ENCODE measurements at places on chromosomes 3 and 15. TPM values are rescaled to one million over a fixed set of nuclear protein-coding genes. Genes with fewer than 3 reads are reported as not detected.

GRCh38 chr15:38714309-38715072 lies 149.9 kb upstream of the RASGRP1 start:
- no peak for DNase-seq
- no peaks in the 10 kb centered on the region for H3K36me3 ChIP-seq
- no peaks in the 10 kb centered on the region for H3K4me1 ChIP-seq
- no peak overlapping the region for H3K4me3 ChIP-seq
- no peak overlapping the region for H3K27ac ChIP-seq

GRCh38 chr3:23950293-23950692 lies 5.2 kb downstream of the NR1D2 start:
- no peaks in the 10 kb centered on the region for H3K27me3 ChIP-seq
- H3K4me1 ChIP-seq: peaks cover 93% of the 10 kb centered on the region
- H3K36me3 ChIP-seq: peaks cover 8% of the 10 kb centered on the region
- H3K4me3 ChIP-seq: peak overlapping the region; percentile 41

GRCh38 chr15:78007211-78007931 lies 70.1 kb downstream of the TBC1D2B start:
- peaks cover 55% of the 10 kb centered on the region for H3K4me1 ChIP-seq
- peaks cover 43% of the 10 kb centered on the region for H3K36me3 ChIP-seq
- H3K27me3 ChIP-seq: no peaks in the 10 kb centered on the region
- H3K27ac ChIP-seq: peak overlapping the region; percentile 50
- H3K4me3 ChIP-seq: no peak overlapping the region
- no peak for DNase-seq

DNA sequence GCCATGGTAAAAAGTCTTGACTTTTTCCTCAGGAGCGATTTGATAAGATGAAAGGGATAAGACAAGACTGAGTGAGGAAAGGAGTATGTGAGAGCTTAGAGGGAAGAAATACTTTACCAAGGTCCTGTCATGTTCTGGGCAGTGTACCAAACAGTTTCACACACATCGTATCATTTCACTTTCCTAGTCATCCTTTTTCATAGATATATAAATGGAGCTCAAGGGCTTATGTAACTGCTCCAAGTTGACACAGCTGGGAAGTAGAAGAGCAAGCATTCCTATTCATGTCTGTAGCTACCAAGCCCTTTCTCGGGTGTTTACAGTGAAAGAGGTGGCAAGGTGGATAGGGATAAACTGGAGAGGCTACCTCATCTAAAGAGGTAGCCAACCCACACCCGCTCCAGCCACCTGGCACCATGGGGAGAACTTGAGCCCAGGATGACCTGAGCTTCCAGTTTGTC lies 57.4 kb downstream of the MRPS25 start:
- peak overlapping the region; percentile 50 for H3K27ac ChIP-seq
- DNase-seq: no peak
- H3K4me1 ChIP-seq: peaks cover 17% of the 10 kb centered on the region
- H3K36me3 ChIP-seq: peaks cover 46% of the 10 kb centered on the region

DNA sequence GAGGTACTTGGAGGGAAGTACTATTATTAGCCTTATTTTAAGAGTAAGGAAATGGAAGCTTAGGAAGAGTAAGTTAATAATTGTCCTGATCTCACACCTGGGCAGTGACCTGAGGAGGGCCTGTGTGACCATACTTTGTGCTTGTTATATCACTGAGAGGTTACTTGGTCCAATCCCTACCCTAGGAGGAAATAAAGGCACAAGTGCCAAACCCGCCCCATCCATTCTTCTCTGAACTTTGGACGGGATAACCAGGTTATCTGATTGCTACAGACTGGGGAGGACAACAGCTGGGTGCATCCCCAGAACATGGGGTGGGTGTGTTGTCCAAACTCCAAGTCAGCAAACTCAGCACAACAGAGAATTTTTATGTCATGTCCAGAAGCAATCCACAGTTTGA lies 77.7 kb upstream of the NR2E3 start:
- no peaks in the 10 kb centered on the region for H3K27me3 ChIP-seq
- no peak overlapping the region for H3K4me3 ChIP-seq
- H3K36me3 ChIP-seq: no peaks in the 10 kb centered on the region
- H3K27ac ChIP-seq: peak overlapping the region; percentile 41

GRCh38 chr15:94877833-94878232 lies 646.5 kb downstream of the MCTP2 start:
- no peaks in the 10 kb centered on the region for H3K4me1 ChIP-seq
- no peaks in the 10 kb centered on the region for H3K36me3 ChIP-seq
- H3K27me3 ChIP-seq: no peaks in the 10 kb centered on the region
- H3K27ac ChIP-seq: no peak overlapping the region
- DNase-seq: no peak

GRCh38 chr3:5002871-5003247 lies 23.6 kb downstream of the BHLHE40 start:
- no peak for DNase-seq
- no peak overlapping the region for H3K27ac ChIP-seq
- H3K4me1 ChIP-seq: no peaks in the 10 kb centered on the region
- H3K27me3 ChIP-seq: no peaks in the 10 kb centered on the region
- H3K36me3 ChIP-seq: no peaks in the 10 kb centered on the region

DNA sequence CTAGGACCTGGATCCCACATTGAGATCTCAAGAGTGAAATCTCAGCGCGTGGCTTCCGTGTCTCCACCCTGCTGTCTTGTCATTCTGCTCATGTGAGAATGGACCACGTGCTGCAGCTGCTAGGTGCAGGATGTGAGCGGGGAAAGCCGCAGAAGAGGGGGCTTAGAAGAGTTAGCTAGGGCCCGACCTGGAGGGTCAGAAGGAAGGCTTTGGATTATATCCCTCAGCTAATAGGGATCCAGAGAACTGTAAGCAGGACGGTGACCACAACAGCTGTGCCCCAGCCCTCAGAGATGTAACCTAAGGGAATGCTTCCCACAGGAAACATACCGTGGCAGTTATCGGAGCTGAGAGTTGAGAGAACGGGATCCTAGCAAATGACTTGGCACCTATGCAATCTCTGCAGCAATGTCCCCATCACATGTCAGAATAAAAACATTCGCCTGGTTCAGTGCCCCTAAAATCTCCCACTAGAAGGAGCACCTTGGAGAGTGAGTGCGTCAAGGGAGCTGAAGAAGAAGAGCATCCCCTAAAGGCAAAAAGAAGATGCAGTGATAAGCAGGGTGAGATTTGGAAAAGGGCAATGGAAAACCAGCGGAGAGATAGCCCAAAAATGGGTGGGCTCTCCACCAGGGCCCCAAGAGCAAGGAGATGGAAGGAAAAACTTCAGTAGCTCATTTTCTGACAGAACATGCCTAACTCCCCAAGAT lies 76.9 kb upstream of the ST8SIA2 start:
- DNase-seq: no peak
- H3K4me3 ChIP-seq: no peak overlapping the region
- H3K36me3 ChIP-seq: no peaks in the 10 kb centered on the region
- no peak overlapping the region for H3K27ac ChIP-seq
- H3K4me1 ChIP-seq: peaks cover 16% of the 10 kb centered on the region

- no peaks in the 10 kb centered on the region for H3K27me3 ChIP-seq
- no peaks in the 10 kb centered on the region for H3K36me3 ChIP-seq
- peaks cover 11% of the 10 kb centered on the region for H3K4me1 ChIP-seq
- no peak overlapping the region for H3K4me3 ChIP-seq
- H3K27ac ChIP-seq: no peak overlapping the region
These were observed 25.5 kb upstream of the PIK3R4 start for GRCh38 chr3:130772129-130772528.

GRCh38 chr15:91032919-91033803 lies 10.8 kb upstream of the VPS33B start:
- peaks cover 12% of the 10 kb centered on the region for H3K27me3 ChIP-seq
- peak; percentile 41 for DNase-seq
- no peak overlapping the region for H3K27ac ChIP-seq
- H3K36me3 ChIP-seq: no peaks in the 10 kb centered on the region
- no peak overlapping the region for H3K4me3 ChIP-seq

DNA sequence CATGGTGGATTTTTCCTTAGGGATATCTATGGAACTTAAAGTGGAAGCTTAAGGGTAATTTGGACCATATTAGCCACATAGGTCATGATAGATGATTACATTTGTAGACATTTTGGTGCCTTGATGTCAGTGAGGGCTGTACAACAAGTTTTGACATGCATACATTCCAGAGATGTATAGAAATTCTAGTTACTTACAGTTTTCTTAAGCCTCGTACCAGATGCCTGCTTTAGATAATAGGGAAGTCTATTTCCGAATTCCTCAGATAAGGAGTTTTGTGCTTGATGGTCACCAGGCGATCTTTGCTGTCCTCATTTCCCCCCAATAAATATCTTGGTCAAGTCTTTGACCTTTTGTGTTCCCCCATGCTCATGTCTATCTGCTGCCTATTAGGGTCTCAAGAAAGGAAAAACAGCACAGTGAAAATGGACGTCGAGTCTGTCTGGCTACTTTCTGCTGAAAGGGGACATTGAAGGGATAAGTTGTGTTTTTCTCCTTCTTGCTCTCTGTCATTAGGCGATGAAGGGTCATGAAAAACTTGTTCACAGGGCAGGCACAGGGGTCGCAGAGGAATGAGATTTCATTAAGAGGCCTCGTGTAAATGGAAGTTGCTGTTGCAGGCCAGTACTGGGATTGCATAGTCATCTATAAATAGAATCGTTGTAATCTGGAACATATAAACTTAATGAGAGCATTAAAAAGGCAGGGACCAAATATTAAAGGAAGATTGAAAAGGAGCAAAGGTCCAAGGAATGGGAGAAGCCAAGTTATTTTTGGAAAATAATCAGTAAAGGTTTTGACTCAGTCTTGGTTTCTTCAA lies 20.0 kb upstream of the SENP7 start:
- DNase-seq: no peak
- no peaks in the 10 kb centered on the region for H3K36me3 ChIP-seq
- no peaks in the 10 kb centered on the region for H3K27me3 ChIP-seq

GRCh38 chr3:172153335-172153861 lies 114.0 kb downstream of the FNDC3B start:
- peak overlapping the region; percentile 18 for H3K4me3 ChIP-seq
- peak; percentile 88 for DNase-seq
- peaks cover 70% of the 10 kb centered on the region for H3K4me1 ChIP-seq
- H3K36me3 ChIP-seq: no peaks in the 10 kb centered on the region

DNA sequence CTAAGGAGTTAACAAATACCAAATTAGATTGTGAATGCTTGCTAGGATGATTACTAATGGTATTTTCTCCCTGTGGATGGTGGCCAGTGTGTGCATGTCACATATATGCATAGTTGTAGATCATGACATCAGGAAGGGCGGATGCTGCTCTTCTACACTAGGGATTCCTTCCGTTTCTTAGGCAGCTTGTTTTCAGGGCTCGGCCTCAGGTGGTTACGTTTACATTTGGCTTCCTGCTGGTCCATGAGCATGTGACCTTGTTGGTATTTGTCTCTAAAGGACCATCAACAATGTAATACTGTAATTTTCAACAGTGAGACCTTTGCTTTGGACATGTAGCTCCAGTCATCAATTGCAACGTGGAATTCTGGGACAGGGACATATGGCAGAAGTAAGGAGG lies 221.4 kb downstream of the NR1D2 start:
- peaks cover 7% of the 10 kb centered on the region for H3K4me1 ChIP-seq
- no peaks in the 10 kb centered on the region for H3K27me3 ChIP-seq
- no peaks in the 10 kb centered on the region for H3K36me3 ChIP-seq
- no peak overlapping the region for H3K27ac ChIP-seq
- no peak for DNase-seq

DNA sequence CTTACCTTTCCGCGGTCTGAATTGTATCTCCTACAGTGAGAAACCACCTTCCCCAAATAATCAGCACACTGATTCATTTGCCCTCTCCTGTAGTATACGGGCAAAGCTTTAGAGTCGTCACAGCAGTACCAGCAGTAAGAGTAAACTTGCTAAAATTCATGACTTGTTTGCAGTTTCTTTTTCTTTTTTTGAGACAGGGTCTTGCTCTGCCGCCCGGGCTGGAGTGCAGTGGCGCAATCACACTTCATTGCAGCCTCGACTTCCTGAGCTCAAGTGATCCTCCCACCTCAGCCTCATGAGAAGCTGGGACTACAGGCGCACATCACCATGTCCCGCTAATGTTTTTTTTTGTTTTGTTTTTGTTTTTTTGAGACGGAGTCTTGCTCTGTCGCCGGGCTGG lies 11.9 kb downstream of the SCAMP5 start:
- H3K27ac ChIP-seq: no peak overlapping the region
- no peaks in the 10 kb centered on the region for H3K36me3 ChIP-seq
- no peaks in the 10 kb centered on the region for H3K4me1 ChIP-seq
- no peaks in the 10 kb centered on the region for H3K27me3 ChIP-seq
- H3K4me3 ChIP-seq: no peak overlapping the region
- DNase-seq: no peak

- no peaks in the 10 kb centered on the region for H3K36me3 ChIP-seq
- no peak overlapping the region for H3K27ac ChIP-seq
- DNase-seq: no peak
- no peaks in the 10 kb centered on the region for H3K27me3 ChIP-seq
- no peak overlapping the region for H3K4me3 ChIP-seq
These were observed 31.8 kb downstream of the GSK3B start for GRCh38 chr3:120062474-120062873.

DNA sequence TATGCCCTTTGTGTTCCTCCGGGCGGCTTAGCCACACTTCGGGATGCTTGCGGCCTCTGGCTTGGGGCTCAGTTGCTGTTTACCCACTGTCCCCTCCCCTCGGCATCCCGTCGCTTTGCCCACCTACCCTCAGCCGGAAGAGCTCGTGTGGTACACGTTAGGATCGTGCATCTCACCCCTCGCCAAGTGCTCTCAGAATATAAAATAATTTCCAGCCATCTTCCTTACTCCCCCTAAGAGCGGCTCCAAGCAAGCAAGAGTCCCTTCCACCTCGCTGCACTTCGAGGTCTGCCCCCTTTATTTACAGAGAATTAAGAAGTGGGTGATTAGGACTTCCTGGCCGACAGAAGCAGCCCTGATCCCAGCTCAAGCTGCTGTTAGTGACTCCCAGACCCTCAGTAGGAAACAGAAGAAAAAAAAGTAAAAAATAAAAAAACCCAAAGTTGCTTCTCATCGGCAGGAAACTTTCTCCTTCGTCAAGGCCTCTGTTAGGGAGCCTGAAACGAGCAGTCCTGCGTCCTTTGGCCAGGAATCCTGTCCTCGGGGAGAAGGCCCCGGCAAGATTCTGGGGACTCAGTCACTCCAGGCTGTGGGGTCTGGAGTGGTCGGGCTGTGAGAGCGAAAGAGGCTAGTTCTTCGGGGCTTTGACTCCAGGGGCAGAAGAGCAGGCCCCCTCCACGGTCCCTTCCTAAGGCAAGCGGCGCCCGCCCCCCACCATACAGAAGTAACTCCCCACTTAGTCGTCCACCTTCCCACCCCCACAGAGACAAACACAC lies 3.0 kb downstream of the MEIS2 start:
- no peak for DNase-seq
- peak overlapping the region; percentile 76 for H3K4me3 ChIP-seq
- H3K36me3 ChIP-seq: no peaks in the 10 kb centered on the region
- peaks cover 28% of the 10 kb centered on the region for H3K27me3 ChIP-seq
- peak overlapping the region; percentile 97 for H3K27ac ChIP-seq
- H3K4me1 ChIP-seq: peaks cover 80% of the 10 kb centered on the region

KBTBD8 gene
- total RNA-seq: 3.6 TPM

IGF2BP2 gene
- total RNA-seq: 17.9 TPM

FBXO40 gene
- 245 TPM for total RNA-seq

FMN1 gene
- total RNA-seq: 4.5 TPM

SV2B gene
- 2.8 TPM for total RNA-seq

All from left ventricle myocardium inferior (tissue), 1 donor.